ENCODE measurements at places on chromosomes 4 and X.

DNA sequence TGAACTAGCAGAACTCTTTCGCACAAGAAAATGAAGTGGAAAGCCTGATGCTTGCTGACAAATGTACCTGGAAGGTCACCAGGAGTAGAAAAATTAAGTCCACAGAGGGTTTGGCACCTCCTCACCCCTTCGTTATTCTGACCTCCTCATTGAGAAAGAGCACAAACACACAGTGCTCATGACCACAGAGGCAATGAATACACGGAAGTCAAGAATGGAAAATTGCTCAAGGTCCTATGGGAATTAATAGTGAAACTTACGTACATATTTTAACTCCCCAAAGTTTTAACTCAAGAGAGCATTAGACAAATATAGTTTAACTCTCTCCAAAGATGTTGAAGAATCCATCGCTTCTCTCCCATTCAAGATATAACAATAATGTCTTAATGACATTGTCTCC is 83.6 kb upstream of the CAMK2D start:
- no peak for DNase-seq

DNA sequence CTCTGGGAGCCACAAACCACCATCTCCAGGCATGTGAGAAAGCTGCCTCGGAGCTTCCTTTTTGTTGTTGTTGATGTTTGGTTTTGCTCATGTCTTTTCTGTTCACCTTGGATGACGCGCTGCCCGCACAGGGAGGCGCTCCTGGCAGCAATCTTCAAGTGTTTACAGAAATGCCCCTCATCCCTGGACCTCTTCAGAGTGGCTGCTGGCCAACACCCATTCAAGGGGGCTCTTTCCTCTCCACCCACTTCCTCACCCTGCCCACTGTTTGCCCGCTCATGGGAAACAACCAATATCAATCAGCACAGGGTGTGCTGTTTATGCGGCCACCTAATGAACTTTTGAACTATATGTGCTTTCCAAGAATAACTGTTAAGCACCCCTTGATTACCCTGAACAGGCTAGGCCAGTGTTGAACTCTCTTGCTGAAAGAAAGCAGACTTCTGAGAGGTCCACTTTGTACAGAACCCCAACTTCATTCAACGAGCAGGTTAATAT is 355.1 kb upstream of the CLNK start:
- DNase-seq, result no peak

DNA sequence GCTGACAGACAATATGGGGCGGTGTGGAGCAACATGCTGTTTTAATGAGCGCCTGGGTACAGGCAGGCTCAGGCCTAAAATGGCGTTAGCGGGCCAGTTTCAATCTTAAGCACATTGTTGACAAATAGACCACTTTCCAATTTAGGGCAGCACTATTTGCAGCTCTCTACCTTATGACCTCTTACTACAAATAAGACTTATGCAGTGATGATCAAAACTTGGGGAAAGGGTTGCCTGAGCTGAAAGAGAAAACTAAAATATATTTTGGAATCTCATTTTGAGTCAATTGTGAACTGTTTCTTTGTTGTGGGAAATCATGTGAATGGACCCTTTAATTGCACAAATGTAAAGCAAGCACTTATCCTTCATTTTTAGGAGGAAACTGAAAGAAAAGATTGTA is 25.5 kb upstream of the GPAT3 start:
- no peak for DNase-seq

DNA sequence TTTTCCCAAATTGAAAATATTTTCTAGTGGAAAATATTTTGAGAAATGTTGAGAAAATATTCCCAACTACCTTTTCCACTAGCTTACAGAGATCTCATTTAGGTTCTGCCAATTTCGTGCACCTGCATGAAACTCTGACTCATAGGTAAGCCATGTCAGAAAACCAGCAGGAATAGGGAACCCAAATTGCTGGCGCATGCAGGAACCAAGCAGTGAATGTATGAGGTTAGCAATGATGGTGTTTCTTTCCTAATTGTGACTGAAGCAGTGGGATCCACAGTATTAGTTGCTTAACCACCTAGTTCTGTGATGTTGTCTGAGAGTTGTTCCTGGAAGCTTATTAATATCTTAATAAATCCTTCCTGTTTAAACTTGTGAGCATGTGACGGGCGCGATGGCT is 381.0 kb upstream of the TRAM1L1 start:
- DNase-seq, result no peak

- no peak for DNase-seq
Observed at GRCh38 chr4:81638698-81639097, 167.0 kb upstream of the RASGEF1B start.

GRCh38 chr4:15238720-15239119 is 189.1 kb upstream of the C1QTNF7 start:
- peak; percentile 39 for DNase-seq

- no peak for DNase-seq
Observed at GRCh38 chrX:21779095-21779494, 21.2 kb upstream of the SMPX start.

GRCh38 chr4:104641418-104641817 is 146.7 kb upstream of the CXXC4 start:
- DNase-seq, result no peak

DNA sequence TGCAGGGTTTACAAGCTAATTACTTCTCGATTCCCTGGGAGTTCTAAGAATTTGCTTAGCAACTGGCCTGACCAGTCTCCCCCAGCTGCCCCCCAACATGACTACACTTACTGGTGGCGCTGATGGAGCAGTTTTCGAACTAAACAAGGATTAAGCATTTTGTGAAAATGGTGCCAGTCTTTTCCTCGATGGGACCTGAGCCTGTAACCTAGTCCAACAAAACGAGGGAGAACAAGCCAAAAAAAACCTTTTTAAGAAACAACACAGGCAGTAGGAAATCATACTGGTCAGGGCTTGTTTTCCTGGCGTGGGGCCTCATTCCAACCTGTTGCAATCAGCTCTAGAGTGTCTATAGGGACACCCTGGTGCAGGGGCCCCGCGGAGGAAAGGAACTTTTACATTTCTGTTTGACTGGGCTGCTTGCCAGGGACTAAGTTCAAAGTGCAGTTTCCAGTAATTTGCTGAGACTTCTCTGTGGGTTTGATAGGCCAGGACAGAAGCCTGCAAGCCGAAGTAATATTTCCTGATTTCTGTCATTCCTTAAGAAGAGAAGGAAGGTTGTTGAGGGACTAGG is 158.7 kb downstream of the SPRY1 start:
- DNase-seq, result no peak

DNA sequence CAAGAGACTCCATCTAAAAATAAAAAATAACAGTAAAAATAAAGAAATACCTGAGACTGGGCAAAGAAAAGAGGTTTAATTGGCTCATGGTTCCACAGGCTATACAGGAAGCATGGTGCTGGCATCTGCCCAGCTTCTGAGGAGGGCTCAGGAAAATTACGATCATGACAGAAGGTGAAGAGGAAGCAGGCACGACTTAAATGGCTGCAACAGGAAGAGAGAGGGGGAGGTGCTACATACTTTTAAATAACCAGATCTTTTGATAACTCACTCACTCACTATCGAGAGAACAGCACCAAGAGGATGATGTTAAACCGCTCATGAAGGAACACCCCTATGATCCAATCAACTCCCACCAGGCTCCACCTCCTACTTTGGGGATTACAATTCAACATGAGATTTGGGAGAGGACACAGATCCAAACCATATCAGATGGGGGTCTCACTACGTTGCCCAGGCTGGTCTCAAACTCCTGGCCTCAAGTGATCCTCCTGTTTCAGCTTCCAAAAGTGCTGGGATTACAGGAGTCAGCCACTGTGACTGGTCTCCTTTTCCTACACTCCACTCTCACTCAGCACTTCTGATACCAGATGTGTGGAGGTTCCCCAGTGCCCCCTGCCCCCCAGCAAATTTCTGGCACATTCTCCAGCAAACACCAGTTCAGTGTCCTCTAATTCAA is 11.9 kb upstream of the ZNF157 start:
- peak; percentile 50 for DNase-seq

GRCh38 chr4:177047851-177048174 is 255.1 kb upstream of the VEGFC start:
- no peak for DNase-seq

- DNase-seq, result no peak
Observed at GRCh38 chr4:173930329-173930967, 353.0 kb downstream of the FBXO8 start.

GRCh38 chrX:43527801-43528200 is 128.3 kb upstream of the MAOA start:
- no peak for DNase-seq

GRCh38 chr4:112156112-112156511 is 10.9 kb downstream of the FAM241A start:
- no peak for DNase-seq

GRCh38 chr4:79687006-79687405 is 279.0 kb upstream of the GK2 start:
- DNase-seq, result no peak

- peak; percentile 55 for DNase-seq
Observed at GRCh38 chrX:110310896-110311295, 7.0 kb downstream of the AMMECR1 start.

DNA sequence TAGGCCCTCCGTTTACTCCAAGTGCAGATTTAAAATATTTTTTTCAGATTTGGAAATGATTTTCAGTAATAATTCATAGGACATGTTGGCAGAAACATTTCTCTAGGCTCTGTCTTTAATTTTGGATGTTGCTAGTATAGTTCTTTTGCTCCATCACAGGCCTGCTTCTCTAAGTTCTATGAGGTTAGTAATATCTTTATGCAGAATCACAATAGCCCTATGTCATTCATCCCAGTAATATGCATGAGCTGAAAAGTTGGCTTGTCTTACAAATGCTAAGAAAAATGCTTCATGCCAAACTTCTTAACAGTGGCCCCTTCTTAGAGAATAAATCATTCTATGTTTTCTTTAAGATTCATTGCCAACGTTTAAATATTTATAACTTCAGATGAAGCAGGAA is 148.3 kb upstream of the TLL1 start:
- DNase-seq, result no peak

DNA sequence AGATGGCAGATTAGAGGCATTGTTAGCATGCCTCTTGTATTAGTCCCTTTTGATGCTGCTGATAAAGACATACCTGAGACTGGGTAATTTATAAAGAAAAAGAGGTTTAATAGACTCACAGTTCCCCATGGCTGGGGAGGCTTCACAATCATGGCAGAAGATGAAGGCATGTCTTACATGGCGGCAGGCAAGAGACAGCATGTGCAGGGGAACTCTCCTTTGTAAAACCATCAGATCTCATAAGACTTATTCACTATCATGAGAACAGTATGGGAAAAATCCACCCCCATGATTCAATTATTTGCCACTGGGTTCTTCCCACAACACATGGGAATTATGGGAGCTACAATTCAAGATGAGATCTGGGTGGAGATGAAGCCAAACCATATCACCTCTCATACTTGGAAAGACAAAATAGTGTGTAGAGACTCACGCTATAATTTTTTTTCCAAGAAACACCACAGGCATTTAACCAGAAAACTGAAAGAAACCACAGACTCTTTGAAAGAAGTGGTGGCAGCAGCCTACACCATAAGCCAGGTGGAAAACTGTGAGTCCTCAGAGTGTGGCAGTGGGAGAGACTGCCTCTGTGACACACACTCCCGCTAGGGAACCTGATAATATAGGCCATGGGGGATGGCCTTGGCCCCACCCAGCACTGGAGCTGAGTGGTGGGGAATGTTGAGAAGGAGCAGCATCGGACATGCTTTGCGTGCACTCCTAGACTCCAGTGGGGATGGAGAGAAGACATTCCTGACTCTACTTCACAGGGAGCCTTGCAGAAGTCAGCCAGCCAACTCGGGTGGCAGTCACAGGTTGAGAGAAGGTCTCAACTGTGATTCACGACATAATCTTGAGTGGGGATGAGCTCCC is 51.5 kb downstream of the SLC2A9 start:
- no peak for DNase-seq

DNA sequence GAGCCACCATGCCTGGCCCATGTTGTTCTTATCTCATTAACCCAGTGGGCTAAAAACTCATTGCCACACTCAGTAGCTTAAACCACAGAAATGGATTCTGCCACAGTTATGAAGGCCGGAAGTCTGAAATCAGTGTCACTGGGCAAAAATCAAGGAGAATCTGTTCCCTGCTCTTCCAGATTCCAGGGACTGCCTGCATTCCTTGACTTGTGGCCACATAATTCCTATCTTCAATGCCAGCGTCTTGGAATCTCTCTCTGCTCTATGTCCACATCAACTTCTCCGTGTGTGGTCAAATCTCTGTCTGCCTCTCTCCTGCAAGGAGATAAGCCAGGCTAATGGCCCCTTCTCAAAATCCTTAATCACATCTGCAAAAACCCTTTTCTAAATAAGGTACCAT is 4.1 kb upstream of the WFS1 start:
- no peak for DNase-seq

GRCh38 chr4:118921786-118922185 is 33.1 kb downstream of the SYNPO2 start:
- DNase-seq, result no peak

DNA sequence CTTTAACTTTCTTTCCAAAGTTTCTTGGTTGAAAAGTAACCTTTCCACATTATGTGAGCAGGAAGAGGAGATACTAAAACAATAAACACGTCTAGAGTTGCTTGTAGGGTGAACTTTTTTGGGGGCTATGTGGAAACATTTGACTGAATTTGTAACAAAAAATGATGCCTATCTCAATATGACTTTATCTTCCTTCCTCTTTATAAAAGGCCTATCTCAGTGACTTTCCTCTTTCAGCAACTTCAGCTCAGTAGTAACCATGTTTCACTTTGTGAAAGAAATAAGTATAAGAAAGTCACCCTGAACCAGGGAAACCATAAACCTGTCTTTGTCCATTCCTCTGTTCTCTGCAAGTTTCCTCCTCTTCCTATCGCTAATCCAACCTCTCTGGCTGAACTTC is 124.7 kb upstream of the TMEM164 start:
- no peak for DNase-seq

- no peak for DNase-seq
Observed at GRCh38 chr4:136680271-136680670, 852.0 kb downstream of the PCDH18 start.

GRCh38 chrX:54602563-54602962 is 72.5 kb downstream of the GNL3L start:
- no peak for DNase-seq

GRCh38 chrX:12975991-12976558 is 1.2 kb downstream of the TMSB4X start:
- no peak for DNase-seq

DNA sequence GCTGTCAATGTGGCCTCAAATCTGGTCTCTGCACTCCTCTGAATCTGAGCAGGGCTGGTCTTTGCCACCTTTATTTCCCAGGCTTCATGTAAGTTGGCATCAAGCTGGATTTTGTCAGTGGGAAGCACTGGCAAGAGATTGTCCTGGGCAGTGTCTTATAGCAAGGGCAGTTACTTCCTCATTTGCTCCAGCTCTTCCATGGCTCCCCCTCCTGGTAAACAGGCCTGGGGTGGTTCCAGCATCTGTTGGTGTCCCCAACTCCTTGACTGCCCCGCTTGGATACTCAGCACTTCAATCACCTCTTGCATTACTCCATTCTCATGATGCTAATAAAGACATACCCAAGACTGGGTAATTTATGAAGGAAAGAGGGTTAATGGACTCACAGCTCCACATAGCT is 15.0 kb upstream of the REST start:
- no peak for DNase-seq

GRCh38 chr4:85688055-85688740 is 213.2 kb downstream of the ARHGAP24 start:
- no peak for DNase-seq
